Iris pigment epithelial cell (primary cell): ENCODE measurements at places on chromosomes 2 and 18.

DNA sequence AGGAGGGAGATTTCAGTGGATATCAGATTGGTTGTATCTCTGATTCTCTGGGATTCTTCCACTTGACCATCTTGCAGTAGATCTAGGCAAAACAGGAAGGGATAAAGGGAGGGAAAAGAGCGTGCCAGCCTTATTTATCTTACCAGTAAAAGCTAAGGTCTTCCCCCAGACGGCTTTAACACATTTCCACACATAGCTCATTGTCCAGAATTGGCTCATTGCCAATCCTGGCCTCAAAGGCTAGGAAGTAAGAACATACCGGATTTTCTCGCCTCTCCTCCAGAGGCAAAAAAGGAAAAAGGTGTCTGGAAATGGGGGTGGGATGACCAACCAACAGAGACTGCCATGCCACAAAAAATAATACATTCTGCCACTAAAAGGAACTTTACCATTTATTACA lies 411.6 kb upstream of the NRP2 start:
- DNase-seq: no peak

- no peak for DNase-seq
These were observed 9.7 kb downstream of the ECEL1 start for GRCh38 chr2:232477751-232478510.

DNA sequence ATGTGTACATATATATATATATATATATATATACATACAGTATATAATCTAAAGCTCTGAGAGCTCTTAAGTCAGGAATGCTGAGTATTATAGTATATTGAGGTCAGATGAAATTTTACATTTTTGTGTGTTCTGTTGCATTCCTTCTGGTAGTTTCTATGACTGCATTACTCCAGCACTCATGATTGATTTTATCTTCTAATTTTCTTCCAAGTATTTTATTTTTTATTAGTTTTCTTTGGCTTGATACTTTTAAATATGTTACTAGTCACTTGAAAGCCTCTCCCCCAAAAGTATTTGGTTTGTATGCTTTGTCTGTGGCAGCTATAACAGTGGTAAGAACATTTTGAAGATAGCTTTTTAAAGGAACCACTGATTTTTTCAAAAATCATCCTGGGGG lies 25.0 kb downstream of the METTL21A start:
- DNase-seq: peak; percentile 62

GRCh38 chr2:19187323-19188020 lies 171.0 kb downstream of the OSR1 start:
- peak; percentile 29 for DNase-seq

- DNase-seq: no peak
These were observed 7.5 kb downstream of the GDF7 start for GRCh38 chr2:20674309-20674965.

DNA sequence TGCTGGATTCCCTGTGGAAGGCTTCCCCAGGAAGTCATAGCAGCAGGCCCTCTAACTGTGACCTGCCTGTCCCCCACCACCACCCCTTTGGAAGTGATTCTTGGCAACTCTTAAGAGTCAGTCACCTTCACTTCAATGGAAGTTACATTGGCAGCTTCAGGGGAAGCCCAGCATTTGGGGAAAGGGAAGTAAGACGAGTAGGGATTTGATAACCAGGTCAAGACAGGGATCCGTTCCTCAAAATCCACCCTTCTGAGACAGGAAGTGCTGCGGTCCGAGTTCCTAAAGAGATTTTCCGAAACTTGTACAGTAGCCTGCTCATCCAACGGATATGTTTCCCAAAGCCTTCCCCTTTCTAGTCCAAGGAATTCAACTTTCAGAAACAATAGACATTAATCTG lies 54.2 kb downstream of the MRPL35 start:
- no peak for DNase-seq
